Activated CD8-positive, alpha-beta memory T cell treated with anti-CD3 and anti-CD28 coated beads, Interleukin-2, amount 50 U/mL, for 4 hours (primary cell): ENCODE measurements at places on chromosomes 6 and 20.

DNA sequence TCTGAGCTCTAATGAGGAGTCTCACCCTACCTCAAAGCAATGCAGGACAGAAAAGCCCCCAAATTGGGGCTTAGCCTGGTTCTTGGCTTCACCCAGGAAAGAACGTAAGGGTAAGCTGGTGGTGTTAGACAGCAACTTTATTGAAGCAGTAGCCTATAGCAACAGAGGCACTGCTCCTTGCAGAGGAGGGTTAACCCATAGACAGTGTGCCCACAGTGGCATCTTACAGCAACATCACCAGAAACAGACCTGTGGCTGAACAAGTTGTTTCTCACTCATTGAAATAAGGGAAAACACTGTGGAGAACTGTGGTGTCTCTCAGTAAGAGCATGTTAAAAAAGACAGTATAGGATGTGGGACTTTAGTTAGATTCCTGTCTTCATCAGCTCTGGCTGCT is 80.4 kb upstream of the SPTLC3 start:
- DNase-seq: no peak

DNA sequence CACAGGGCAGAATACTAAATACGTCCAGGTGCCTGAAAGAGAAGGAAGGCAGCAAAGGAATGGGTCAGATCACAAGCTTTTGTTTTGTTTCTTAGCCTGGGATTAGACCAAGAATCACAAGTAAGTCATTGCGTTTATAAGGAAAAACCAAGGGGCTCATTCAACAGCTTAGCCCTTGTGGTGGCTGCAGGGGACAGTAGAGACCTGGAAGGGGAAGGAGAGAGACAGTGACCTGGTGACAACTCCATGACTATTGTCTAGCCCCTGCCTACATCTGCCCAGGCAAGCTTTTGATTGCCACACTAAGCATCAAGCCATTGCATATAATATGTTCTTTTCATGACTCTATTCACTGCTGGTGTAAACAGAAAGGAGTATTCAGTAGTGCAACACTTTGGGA is 30.2 kb upstream of the TBC1D7 start:
- no peak for DNase-seq

DNA sequence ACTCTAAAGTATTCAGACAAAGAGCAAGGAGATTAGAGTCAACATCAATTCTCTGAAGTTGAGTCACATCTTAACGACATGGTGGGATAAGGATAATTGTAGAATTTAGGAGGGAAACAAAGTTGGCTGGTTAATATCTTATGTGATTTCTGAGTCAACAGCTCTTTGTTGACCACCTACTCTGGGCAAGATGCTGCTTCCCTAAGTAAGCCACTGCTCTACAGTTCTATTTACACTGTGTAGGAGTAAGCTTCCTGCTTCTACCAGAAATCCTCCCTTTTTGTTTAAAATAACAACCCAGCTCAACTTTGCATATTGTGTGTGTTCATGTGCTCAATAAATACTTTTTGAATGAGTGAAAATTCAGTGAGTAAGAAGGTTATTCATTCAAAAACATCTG is 3.1 kb downstream of the HS3ST5 start:
- DNase-seq: no peak

GRCh38 chr20:10558635-10559187 is 115.1 kb downstream of the JAG1 start:
- DNase-seq: peak; percentile 41

- no peak for DNase-seq
Observed at GRCh38 chr6:49001856-49002541, 461.1 kb downstream of the MMUT start.

DNA sequence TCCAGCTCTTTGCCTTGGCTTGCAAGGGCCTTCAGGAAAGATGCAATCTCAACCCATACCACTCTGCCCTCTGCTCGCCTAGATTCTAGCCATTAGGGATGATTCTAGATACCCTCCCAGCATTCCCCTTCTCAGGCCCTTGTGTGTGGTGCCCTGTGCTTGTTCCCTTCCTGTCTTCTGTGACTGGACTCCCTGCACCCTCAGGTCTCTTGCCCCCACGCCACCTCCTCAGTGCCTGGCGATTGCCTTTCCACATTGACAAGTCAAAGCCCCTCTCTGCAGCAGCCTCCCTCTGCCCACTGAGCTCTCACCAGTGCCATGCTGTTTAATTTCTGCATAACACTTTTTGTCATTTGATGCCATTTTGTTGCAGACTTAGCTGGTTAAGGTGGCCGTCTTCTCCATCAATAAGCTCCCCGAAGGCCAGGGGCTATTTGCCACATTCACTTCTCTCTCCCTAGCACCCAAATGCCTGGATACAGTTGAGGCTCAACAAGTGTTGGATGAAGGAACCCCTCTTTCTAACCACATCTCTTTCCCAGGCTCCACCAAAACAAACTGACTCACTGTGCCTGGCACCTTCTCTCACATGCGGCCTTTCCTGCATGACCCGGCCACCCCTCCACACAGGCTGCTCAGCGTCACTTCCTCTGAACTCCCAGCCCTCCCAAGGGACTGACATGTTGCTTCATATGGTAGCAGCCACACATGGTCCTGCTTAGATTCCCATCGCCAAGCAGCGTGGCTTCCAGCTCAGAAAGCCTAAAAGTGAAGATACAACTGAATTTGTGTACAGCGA is 4.6 kb upstream of the TXNDC5 start:
- DNase-seq: no peak

GRCh38 chr20:46666818-46667515 is 15.7 kb upstream of the SLC13A3 start:
- DNase-seq: no peak

DNA sequence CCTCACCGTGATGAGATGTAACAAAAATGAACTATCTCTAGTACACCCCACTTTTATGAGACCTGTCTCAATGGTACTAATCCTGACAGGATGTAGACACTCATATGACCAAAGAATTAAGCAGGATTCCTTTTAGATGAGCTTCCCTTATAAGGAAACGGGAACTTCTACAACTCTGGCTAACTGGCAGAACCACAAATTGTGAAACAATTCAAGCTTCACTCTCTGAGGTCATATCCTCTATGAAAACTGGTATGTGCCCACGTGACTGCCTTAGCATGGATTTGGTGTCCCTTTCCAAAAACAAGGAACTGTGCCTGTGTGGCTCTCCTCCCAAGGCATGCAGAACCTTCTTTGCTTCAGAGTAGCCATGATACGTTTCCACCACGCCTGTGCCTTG is 14.1 kb upstream of the CPNE5 start:
- no peak for DNase-seq

DNA sequence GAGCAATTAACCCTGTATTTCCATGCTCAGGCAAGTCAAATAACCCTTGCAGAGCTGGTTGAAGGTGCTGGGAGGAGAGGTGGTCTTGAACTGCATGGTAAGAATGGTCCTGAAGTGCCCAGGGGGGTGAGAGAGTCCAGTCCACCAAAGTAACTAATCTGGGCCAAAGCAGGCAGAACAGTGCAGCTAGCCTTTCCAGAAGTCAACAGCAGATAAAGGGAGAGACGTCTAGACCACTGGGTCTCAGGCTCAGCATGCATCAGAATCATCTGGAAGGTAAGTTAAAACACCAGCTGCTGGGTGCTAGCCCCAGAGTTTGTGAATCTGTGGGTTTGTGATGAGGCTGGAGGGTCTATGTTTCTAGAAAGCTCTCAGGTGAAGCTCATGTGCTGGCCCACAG is 232.3 kb upstream of the ECI2 start:
- DNase-seq: no peak

- DNase-seq: no peak
Observed at GRCh38 chr6:140314682-140315081, 940.2 kb upstream of the CITED2 start.

DNA sequence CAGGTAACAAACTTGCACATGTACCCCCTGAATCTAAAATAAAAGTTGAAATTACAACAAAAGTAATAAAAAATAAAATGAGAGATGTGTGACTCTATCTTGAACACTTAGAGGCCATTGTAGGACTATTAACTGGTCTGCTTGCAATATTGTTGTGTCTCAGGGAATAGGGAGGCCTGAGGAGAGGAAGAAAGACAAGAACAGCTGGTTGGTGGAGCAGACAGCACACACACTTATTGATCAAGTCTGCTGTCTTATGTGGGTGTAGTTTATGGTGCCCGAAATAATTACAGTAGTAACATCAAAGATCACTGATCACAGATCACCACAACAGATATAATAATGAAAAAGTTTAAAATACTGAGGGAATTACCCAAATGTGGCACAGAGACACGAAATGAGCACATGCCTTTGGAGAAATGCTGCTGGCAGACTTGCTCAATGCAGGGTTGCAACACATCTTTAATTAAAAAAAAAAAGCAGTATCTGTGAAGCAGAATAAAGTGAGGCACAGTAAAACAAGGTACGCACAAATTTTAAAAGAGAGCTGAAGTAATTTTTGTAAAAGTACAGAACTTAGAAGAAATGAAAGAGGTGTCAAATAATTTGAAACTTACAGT is 110.1 kb upstream of the HDAC2 start:
- DNase-seq: no peak

DNA sequence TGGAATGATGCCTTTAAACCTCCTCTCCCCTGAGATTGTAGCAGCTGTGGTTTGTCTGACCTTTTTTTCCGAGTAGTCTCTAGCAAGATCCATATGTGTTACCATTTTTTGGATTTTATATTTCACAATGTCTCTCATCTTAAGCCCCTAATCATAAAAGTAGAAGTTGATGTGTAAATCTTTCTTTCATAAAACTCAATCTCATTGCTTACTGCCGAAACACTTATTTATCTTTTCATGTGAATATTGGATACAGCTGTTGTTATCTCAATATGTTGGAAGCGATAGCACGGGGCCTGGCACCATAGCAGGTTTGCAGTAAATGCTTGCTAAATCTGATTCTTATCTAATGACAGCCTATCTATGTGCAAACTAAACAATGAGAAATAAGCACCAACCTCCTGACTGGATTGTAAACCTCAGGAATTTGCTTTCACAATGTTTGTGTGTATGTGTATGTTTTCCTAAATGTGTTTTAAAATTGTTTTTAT is 14.2 kb downstream of the SMPDL3A start:
- DNase-seq: no peak

DNA sequence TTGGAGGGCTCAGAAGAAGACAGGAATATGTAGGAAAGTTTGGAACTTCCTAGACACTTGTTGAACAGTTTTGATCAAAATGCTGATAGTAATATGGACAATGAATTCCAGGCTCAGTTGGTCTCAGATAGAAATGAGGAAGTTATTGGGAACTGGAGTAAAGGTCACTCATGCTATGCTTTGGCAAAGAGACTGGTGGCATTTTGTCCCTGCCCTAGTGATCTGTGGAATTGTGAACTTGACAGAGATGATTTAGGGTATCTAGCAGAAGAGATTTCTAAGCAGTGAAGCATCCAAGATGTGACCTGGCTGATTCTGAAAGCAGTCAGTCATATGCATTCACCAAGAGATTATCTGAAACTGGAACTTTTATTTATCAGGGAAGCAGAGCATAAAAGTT is 45.1 kb downstream of the FRK start:
- DNase-seq: no peak

GRCh38 chr6:55992546-55992945 is 117.2 kb upstream of the BMP5 start:
- no peak for DNase-seq
